HEK293T (cell line): ENCODE measurements at places on chromosomes 3 and 15.
A peak's percentile ranks its signal among the peaks of the same experiment; 100 is the strongest.

- no peak for DNase-seq
Measured at GRCh38 chr15:73691396-73691795, 7.2 kb downstream of the CD276 start.

GRCh38 chr15:26095710-26096330 lies 232.7 kb upstream of the ATP10A start:
- DNase-seq: peak; percentile 12

DNA sequence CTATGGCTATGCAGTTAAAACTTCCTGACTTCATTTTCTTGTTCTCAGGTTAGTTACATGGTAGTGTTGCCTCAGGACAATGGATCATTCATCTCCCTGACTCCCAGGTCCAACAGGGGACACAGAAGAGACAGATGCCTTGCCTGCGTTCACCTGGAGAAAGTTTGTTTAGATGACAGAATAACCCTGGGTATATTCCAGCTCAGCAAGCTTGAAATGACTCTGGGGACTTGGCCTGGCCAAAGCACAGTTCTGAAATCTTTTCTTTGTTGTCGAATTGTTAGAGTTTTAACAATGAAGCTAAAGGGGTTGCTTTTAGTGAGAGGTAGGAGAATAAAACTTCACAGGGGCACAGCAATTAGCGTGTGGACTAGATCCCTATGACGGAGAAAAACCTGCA lies 206.1 kb downstream of the PDZRN3 start:
- no peak for DNase-seq

- no peak for DNase-seq
Measured at GRCh38 chr15:81297603-81298575, 26.1 kb downstream of the STARD5 start.

DNA sequence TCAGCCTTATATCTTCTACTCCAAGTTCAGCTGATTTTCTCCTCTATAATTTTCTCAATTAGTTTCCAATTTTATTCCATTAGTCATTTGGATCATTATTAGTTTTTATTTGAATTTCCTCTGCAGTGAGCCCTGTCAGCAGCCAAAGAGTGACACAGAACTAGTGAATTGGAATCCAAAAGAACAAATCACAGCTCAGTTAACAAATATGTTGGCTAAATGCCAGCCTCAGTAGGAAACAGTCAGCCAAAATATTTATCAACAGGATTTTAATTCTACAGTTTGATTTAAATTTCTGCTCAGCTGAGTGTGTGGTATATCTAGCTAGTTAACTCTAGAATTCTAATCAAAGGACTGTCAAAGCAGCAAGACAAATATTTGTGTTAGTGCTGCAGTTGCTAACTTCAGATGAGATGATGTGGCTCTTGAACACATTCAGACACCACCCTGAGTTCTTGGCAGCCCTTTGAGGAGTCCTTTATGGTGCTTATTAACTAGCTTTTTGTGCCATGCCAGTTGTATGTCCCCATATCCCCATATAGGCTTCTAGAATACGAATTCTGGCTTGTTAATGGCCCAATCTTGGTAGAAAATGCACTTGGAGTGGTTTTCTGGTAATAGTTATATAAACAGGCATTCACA lies 194.5 kb downstream of the CPNE4 start:
- no peak for DNase-seq

- peak; percentile 64 for DNase-seq
Measured at GRCh38 chr3:58414538-58415197, 19.0 kb downstream of the PDHB start.

- no peak for DNase-seq
Measured at GRCh38 chr3:4404881-4405280, 62.2 kb downstream of the SUMF1 start.

DNA sequence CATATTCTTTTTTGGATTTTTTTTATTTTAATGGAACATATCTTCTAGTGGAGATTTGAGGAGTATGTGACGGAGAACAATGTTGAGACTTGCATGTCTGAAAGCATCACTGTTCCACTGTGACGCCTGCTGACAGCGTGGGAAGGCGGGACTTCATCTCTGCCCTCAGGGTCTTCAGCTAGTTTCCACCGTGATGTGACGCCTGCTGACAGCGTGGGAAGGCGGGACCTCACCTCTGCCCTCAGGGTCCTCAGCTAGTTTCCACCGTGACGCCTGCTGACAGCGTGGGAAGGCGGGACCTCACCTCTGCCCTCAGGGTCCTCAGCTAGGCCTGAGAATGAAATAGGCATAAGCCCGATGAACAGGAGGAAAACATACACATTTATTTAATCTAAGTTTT lies 70.7 kb downstream of the LMLN start:
- no peak for DNase-seq

DNA sequence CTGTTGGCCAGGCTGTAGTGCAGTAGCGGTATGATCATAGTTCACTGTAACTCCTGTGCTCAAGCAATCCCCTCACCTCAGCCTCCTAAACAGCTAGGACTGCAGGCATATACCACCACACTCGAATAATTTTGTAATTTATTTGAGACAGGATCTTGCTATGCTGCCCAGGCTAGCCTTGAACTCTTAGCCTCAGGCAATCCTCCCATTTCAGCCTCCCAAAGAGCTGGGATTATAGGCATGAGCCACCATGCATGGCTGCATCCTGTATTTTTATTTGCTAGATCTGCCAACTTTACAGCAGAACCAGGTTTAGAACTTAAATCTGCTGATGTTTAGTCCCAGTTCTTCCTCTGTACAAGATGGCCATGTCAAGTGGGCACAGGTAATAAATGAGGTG lies 69.6 kb downstream of the ERC2 start:
- DNase-seq: no peak

GRCh38 chr3:35422836-35423601 lies 216.3 kb upstream of the ARPP21 start:
- DNase-seq: no peak

DNA sequence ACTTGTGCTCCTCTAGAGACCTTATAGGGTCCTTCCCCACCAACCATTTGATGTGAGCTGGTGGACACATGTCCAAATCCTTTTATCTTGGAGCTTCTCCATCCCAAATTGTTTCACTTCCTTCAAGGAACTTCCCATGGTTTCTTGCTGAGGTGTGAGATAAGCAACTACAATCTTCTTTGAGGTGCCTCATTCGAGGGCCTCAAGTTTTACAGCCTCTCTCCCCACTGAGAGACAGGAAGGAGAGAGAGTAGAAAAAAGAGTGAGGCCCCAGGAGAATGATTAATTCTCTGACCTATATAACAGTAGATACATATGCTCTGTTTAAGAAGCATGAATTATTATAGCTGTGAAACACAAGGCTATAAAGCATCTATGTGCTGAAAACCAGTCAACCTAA lies 70.5 kb downstream of the SUMF1 start:
- DNase-seq: no peak

- no peak for DNase-seq
Measured at GRCh38 chr3:30951826-30952225, 57.4 kb upstream of the GADL1 start.

DNA sequence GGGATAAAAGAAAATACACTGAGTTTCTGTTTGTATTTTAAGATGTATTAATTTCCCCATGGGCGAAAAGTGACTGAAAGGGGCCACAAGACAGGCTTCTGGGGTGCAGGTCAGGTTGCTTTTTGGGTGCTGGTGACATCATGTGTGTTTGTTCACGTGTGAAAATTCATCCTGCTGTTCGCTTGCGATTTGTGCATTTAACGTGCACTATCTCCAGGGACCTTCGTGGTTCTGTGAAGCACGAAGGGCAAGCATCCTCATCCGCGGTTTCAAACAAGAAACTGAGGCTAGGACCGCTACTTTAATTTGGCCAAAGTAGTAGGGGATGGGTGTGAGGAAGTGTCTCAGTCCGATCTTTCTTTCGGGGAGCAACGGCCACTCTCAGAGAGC lies 1.6 kb upstream of the SMAD6 start:
- no peak for DNase-seq

- DNase-seq: no peak
Measured at GRCh38 chr3:81452418-81452817, 309.0 kb downstream of the GBE1 start.

DNA sequence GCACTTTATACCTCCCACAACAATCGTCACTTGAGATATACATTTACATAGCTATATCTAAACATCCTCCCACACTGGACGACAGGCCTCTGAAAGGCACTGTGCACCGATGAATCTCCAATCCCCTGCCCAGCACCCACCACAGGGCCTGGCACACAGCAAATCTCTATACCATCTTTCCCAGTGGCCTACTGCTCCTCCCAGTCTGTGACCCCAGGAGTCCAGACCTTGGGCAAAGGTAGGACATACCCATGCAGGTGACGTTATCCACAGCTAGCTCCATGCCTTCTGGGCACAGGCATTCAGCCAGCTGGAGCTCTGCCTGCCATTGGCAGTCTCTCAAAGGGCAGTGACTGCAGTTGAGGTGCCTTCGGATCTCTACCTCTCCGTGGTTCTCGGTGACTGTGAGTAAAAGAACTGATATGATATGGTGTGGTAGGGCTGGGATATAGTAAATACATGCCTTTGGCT lies 5.8 kb downstream of the LTK start:
- no peak for DNase-seq

DNA sequence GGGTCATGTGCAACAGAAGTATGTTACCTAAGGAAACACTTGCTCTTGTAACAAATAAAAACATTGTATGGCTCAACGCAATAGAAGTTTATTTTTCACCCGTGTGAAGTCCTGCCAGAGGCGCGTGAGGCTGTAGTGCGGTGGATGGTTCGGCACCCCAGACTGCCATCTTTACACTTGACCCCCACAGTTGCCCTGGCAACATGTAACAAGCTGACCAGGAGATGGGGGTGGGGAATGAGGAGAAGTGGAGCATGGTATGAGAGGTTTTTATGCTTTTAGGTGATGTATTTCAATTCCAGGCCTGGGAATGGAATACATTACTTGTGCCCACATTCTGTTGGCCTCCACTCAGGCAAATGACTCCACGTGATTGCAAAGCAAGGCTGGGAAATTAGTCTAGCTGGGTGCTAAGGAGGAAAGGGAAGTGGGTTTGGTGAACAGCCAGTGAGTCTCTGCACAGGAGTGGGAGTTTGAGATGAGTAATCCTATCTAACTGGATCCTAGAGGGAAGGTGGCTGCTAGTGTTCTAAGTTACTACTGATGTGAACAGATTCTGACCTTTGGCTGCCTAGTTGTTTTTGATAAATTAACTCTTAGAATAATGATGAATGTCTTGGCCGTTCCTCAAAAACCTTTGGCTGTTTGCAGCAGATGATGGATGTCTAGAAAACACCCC lies 33.8 kb upstream of the GREM1 start:
- DNase-seq: no peak

- DNase-seq: no peak
Measured at GRCh38 chr3:28856796-28857195, 424.1 kb upstream of the RBMS3 start.

DNA sequence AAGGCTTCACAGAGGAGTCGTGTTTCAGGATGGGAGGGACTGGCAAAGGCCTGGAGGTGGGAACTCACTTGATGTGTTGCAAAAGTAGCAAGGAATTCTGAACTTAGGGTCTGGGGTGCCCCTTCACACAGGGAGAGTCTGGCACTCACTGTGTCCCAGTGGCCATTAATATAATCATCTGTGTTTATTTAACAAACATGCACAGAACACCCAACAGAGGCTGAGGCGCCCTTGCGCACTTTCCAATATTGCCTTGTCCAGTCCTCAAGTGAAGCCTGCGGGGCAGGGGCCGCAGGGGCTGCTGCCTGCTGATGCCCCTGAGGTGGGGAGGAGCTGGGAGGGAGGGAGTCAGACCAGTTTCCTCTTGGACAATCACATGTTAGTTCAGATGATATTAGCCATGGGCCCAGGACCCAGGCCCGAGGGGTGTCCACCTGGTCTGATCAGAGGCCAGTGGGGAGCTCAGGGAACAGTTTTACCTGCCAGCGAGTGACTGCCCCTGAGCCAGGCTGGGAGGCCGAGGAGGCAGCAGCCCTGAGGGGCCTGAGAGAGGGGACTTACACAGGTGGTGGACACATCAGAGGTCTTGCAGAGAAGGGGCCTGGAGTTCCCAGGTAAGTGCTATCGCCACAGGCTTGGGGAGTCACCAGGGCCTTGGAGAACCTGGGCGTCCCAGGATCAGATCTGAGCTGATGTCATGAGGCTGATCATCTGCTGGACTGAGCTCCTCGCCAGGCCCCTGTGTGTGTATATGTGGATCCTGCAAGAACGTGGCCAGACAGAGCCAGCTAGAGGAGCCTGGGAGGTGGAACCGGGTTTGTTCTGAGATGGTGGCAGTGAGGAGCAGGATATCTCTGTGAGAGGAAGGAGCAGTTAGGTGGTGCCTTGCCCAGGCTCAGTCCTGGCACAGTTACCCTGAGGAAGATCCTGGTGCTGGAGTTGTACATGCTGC lies 13.8 kb upstream of the TXNRD3 start:
- no peak for DNase-seq

GRCh38 chr3:38327335-38328009 lies 19.1 kb upstream of the XYLB start:
- no peak for DNase-seq

GRCh38 chr3:151743855-151744254 lies 10.1 kb downstream of the AADACL2 start:
- DNase-seq: no peak

- no peak for DNase-seq
Measured at GRCh38 chr3:115550285-115550761, 73.0 kb upstream of the GAP43 start.

- DNase-seq: no peak
Measured at GRCh38 chr15:94259121-94259751, 27.9 kb downstream of the MCTP2 start.

DNA sequence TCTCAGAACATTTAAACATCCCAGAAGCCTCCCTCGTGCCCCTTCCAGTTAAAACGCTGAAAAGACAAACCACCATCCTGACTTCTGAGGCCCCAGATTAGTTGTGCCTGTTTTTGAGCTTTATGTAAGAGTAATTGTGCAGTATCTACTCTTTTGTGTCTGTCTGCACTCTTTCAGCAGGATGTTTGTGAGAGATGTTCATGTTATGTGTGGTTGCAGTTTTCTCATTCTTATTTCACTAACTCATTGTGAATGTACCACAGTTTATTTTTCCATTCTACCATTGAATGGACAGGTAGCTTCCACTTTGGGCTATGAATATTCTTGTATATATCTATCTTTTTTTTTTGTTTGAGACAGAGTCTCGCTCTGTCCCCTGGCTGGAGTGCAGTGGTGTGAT lies 40.3 kb downstream of the MINAR1 start:
- DNase-seq: no peak

GRCh38 chr15:96262549-96263489 lies 67.7 kb upstream of the NR2F2 start:
- no peak for DNase-seq

DNA sequence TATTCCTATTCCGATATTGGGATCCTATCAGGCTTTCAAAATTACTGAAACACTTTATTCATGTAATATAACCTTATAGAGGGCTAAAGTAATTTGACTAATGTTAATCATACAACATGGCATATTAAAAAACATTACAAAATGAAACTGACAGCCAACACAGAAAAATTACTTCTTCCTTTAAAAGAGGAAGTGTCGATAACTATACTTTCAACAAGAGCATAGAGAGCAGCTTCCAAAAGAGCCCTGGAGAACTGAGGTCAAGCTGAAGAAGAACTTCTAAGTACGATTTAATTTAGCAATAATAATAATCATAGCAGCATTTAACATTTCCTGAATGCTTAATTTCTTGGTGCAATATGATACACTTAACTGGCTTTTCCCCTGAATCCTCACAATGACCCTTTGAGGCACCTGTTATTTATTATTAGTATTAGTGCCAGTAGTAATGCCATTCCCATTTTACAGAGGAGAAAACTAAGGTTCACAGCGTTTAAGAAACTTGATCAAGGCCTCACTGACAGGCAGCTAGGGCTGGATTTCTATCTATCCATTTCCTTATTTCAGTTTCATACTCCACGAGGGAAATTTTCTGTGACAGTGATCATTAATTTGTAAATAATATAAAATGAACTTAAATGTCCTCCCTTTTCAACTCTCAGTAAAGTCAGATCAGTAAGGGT lies 181.6 kb downstream of the CFAP20DC start:
- DNase-seq: no peak

GRCh38 chr3:24400450-24400849 lies 94.2 kb downstream of the THRB start:
- no peak for DNase-seq
